ENCODE measurements at places on chromosomes 12 and 14.

- DNase-seq: no peak
Observed at GRCh38 chr14:69633238-69633637, 21.8 kb downstream of the SUSD6 start.

DNA sequence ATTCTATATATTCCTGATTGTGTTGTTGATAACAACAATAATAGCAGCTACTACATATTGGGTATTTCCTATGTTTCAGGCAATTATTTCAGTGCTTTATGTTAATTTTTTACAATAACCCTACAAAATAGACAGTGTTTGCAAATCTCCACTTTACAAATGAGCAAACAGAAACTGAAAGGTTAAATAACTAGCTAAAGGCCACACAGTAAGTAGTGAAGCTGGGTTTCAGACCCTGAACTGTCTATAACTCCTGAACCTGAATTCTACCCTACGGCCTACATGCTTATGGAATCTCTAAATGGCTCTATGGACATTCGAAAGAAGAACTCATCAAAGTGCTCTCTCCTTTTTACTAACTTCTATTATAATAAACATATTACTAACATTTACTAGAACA is 19.7 kb upstream of the NUDT4 start:
- DNase-seq: no peak

DNA sequence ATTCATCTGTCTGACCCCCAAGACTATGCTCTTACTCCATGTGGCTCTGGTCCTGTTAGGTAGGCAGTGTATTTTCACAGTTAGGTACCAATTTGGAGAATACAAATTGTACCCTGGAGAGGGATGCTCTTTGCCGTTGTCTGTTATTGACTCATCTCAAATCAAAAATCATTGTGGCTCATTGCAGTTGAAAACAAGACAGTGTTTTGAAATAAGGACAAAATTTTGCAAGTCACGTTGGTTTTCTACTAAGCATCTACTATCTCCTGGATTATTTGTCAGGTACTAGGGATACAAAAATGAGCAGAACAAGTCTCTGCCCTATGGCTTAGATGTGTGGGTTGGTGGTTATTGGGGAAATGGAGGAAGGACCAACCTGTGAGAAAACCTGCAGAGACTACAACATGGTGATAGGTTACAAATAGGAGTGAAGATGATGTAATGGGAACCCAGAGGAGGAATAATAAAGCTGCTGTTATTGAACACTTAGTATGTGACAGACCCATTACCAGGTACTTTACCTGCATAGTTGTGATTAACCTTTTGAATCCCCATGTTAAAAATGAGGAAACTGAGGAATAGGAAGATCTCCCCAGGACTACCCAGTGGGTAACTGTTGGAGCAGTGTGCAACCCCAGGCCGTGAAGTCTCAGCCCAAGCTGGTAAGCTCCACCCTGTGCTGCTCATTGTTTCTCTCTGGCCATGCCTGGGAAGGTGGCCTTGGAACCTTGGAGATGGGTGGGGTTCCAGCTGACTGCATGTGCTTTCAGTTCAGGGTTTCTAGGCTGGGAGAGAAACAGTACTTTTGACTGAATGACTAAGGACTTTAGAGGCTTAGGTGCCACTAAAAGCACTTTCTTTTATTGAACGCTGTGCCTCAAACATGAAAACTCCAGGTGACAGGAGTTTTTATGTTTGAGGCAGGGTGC is 72.9 kb upstream of the SRSF5 start:
- no peak for DNase-seq

DNA sequence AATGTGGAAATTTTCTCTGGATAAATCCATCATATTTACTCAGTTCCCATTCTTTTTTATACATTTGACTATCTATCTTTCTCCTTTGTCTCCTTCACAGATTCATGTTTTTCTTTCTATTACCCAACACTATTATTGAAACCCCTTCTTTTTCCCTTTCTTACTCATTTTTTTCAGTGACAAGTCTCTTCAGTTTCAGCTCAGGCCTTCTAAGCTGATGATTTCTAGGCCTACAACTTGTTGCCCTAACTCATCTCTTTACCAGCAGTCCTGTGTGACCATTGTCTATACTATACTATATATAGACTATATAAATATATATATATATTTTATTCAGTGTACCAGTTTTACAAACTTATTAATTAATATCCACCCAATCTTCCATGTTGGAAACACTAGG is 31.8 kb downstream of the SLC16A7 start:
- DNase-seq: no peak

DNA sequence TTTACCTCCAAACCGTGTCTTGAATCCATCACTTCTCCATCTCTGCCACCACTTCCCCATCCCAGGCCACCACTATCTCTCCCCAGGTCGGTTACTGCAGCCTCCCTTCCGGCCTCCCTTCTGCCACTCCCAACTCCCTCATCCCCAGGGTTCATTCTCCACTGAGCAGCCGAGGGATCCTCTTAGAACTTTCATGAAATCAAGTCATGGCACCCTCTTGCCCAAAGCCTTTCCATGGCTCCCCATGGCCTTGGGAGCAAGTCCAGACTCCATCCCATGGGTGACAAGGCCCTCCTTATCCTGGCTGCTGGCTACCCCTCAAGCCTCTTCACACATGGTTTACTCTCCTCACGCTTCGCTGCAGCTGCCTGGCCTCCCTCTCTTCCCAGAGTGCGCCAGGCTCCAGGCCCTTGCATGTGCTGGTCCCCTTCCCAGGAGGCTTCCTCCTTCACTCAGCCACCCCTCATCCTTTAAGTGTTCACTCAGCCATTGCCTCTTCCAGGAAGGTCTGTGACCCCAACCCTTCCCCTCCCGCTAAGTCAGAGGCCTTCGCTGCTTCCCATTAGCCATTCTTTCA is 17.9 kb upstream of the SH2B3 start:
- no peak for DNase-seq

GRCh38 chr12:67056329-67056728 is 212.8 kb upstream of the CAND1 start:
- DNase-seq: no peak

DNA sequence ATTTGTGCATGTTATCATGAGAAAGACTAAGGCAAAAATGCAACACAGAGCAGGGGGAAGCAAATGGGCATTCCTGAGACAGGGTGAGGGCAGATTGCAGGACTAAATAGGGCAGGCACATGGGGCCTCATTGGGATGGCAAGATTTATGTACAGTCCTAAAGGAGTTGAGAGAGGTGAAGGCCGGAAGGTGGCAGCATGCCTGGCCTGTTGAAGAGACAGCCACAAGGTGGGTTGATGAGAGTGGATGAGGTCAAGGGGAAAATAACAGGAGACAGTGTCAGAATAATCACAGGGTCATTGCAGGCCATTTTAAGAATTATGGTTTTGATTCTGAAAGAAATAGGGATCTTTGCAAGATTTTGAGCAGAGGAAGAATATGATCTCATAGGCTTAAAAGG is 21.0 kb downstream of the PAH start:
- no peak for DNase-seq

- no peak for DNase-seq
Observed at GRCh38 chr14:60805841-60806430, 71.4 kb downstream of the MNAT1 start.

- no peak for DNase-seq
Observed at GRCh38 chr14:79378020-79378419, 833.3 kb downstream of the DIO2 start.

GRCh38 chr12:6538420-6539313 is 4.3 kb downstream of the GAPDH start:
- DNase-seq: no peak

DNA sequence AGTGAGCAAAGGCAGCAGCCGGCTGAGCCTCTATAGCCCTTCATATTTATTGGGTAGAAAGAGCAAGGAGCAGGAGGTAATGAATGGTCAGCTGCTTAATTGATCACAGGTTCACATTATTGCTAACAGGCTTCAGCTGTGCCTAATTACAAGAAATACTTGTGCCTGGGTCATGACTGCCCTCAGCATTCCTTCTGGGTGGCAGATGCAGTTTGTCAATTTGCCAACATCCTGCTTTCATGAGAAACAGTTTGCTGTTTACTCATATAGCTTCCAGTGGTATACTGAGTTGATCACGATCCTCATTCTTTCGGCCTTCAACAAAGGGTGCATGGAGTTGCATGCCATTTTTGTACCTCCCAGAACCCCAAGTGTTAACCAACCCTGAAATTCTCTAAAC is 81.0 kb upstream of the PLEKHG7 start:
- DNase-seq: no peak

DNA sequence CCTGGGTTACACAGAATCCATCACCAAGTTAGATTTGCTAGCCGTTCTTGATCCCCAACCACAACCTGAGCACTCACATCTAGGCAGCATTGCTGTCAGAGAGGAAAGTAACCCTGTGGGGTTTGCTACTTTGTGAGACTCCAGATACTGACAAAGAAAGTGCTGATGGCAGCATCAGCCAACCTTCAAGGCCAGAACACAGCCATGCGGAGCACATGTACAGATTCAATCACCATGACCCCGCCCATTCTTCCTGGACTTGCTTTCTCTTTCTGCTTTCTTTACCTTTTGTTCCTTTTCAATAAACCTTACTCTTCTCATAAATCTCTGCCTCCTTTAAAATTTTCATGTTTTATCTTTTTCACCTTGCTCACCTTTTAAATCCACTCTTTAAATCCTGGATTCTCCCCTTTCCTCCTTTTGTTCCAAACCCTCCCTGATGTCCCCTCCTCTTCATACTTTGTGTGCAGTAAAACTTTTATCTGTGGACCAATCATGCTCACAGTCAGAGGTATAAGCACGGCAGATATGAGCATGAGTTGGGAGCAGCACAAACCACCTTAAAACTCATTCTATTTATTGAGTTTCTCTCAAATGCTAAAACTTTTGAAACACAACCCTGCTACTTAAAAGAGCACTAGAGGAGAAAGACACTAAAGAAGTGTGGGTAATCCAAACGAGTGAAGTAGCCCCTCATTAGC is 21.9 kb upstream of the CERS5 start:
- DNase-seq: no peak

DNA sequence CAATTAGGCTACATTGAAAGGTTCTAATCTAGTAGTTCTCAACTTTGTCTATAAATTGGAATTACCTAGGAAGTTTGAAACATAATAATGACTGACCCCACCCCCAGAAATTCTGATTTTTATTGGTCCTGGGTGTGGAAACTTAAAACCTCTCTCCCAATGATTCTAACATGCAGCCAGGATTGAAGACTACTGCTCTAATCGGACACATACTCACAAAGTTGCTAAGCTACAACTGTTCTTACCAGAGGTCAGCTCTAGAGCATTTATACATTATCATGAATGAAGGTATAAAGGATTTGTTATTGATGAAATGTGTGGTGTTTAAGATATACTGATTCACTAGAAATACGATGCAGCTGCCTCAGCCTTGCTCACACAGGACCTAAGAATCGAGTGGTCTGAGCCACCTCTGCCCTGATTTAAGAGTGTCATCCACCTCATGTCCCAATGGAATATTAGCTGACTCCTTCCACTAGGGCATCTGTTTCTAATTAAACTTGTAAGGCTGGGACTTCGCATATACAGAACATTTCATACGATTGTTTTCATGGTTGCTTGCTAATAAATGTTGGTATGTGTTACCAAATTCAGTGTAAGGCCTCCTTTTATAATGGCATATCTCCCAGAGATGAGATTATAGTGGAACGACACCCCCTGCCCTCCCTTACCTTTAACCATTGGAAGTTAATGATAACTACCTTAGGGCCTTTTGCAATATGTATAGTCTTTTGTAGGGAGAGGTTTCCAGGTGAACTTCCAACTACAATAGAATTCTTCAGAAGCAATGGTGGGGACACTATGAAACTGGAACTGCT is 410.8 kb upstream of the PDE3A start:
- DNase-seq: no peak

- DNase-seq: no peak
Observed at GRCh38 chr12:75960086-75960910, 71.3 kb downstream of the PHLDA1 start.
